Islet precursor cell (in vitro differentiated cells): ENCODE measurements at places on chromosomes 6 and 20.

- DNase-seq: no peak
These were observed 38.6 kb upstream of the CHRNA4 start for GRCh38 chr20:63399596-63400375.

DNA sequence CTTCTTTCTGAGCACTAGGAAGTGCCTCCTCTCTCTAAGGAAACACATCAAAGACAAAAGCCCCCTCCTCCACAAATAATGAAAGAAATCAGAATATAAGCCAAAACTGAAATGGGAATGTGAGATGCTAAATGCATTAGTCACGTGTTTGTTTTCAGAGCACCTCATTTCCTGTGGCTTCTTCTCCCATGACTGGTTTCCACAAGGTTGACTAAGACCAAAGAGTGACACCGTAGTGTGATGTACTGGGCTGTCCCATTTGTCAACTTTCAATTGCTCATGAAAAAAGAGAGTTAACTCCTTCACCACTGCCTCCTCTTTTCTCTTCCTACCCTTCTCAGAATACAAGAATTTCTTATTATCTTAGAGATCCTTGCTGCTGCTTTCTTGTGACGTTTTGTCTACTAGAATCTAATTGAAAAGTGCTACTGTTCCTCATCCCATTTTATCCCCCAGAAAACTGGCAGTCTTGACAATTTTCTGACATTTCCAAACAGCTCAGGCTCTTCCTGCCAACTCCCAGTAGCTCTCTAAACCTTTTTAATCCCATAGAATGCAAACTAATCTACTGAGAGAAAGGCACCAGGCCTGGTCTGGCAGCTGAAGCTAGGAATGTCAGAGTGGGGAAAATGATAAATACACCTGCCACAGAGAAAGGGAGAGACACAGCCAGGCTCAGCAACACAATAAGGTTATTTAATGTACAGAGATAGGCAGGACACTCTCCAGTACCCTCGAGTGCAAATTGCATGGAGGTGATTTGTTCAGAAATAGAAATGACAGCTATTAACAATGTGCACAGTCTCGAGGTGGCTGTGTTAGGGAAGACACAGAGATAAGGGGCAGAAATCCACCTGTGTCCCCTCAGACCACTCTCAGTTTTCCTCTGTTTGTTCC lies 671.7 kb upstream of the NRSN1 start:
- no peak for DNase-seq

DNA sequence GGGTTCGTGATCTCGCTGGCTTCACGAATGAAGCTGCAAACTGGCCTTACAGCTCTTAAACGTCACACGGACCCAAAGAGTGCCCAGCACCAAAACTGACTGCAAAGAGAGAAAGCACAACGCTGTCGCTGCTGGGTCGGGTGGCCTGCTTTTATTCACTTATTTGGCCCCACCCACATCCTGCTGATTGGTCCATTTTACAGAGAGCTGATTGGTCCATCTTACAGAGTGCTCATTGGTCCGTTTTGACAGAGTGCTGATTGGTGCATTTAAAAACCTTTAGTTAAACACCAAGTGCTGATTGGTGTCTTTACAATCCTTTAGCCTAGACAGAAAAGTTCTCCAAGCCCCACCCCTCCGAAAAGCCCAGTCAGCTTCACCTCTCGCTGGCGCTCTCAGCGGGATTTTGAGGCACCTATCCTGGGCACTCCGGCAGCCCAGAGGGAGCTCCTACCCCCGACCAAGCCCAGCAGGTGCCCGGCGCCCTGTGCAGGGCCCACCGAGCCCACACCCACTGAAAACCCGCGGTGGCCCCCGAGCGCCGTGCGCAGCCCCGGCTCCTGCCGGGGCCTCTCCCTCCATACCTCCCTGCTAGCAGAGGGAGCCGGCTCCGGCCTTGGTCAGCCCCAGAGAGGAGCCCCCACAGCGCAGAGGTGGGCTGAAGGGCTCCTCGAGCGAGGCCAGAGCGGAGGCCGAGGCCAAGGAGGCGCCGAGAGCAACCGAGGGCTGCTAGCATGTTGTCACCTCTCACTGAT lies 40.0 kb upstream of the SMAP1 start:
- DNase-seq: no peak

DNA sequence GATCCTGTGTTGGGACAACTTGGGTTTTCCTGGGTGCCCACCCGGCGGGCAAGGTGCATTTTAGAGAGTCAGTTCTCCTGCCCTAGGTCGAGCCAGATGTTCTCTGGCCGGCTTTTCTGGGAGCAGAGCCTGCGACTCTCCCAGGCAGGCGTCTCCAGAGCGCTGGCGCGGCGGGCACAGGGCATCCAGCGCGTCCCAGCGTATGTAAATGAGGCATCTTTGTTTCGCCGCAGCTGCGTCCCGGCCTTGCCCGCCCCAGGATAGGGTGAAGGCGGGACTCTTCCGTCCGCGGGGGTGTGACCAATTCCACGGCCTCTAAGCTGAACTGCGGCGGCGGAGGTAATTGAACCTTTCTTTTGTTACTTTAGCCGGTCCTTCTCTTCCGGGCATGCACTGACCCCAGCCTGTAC lies 9.1 kb downstream of the GRIK2 start:
- DNase-seq: peak; percentile 75

GRCh38 chr20:37131486-37131885 lies 35.7 kb upstream of the RBL1 start:
- no peak for DNase-seq

- DNase-seq: no peak
These were observed 56.3 kb upstream of the EYA4 start for GRCh38 chr6:133184798-133185372.

DNA sequence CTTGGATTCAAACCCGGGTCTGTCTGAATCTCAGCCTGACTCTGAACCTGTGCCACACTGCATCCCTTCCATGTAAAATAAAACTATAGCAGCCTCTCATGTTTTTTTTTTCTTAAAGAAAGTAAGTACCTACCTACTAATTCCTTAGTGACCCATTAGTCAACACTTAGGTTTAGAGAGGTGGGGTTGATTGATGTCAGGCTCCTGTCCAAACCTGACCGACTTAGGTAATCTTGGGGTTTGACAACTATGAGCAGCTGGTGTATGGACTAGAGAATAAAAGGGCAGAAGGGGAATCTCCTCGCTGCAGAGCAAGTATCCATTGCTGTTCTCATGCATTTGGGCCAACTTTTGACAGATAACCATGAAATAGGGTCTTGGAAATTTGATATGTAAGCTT lies 6.5 kb downstream of the NKAIN2 start:
- DNase-seq: no peak

GRCh38 chr6:64712606-64713005 lies 994.4 kb downstream of the EYS start:
- no peak for DNase-seq

GRCh38 chr20:35454881-35455609 lies at the start of gene CEP250:
Gene CEP250 (plus strand): TSS chr20:35455598. CDS start chr20:35462368, 6,770 bp downstream.
- peak; percentile 99 for DNase-seq

DNA sequence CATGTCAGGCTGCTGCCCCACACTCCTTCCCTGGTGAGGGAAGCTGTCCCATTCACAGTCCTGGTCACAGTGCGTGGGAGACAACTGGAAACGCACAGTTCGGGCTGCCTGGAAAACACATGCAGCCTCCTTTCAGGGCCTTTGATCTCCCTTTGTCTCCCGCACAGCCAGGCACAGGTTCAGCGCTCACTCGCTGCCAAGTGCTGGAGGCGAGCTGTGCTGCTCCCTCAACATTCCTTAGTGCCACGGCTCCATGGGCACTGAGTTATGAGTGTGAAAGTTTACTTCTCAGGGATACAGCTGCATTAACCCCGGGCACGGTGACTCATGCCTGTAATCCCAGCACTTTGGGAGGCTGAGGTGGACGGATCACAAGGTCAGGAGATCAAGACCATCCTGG lies 9.1 kb downstream of the YTHDF1 start:
- peak; percentile 52 for DNase-seq

- DNase-seq: no peak
These were observed 17.2 kb downstream of the COL19A1 start for GRCh38 chr6:69883551-69883950.

GRCh38 chr6:36851149-36851614 lies 11.9 kb upstream of the CPNE5 start:
- peak; percentile 74 for DNase-seq

GRCh38 chr6:100617633-100618350 lies 153.1 kb upstream of the SIM1 start:
- no peak for DNase-seq

DNA sequence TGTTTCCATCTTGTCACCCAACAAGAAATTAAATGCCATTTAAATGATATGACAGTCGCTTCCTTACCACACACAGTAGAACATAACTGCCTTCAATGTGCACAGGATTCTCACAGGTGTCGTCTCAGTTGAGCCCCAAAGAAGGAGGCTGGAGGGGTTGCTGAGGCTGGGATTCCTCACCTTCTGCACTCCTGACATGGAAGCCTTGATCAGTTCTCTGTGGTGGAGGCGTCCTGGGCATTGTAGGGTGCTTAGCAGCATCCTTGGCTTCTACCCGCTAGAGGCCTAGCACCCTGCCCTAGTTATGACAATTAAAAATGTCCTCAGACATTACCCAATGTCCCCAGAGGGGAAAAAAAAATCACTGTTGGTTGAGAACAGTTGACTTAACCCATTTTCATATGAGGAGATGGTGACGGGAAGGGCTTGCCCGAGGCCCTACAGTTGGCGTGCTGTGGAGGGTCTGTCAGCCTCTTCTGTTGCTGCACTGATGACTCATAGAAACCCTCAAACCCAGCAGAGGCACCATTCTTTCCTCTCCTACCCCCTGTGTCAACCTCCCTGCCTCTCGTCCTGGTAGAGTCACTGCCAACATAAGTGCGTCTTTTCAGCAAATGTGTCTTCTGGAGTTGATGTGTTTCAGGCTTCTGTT lies 19.3 kb upstream of the ZNF831 start:
- peak; percentile 18 for DNase-seq

DNA sequence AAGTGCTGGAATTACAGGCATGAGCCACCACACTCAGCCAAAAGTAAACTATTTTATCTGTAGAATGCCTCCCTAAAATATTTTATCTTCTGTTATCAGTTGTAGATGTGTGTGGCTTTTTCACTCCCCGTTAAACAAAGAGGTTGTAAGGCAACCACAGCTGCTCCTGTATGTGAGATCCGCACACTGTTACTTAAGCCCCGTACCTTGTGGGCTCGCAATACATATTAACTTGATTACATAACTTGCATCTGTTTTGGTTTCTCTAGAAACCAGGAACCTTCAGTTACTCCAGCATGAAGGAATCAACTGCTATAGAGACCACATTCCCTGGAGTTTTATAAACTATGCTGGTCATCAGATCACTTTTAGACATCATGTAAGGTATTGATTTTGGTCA lies 420.1 kb upstream of the SLC35B3 start:
- no peak for DNase-seq

DNA sequence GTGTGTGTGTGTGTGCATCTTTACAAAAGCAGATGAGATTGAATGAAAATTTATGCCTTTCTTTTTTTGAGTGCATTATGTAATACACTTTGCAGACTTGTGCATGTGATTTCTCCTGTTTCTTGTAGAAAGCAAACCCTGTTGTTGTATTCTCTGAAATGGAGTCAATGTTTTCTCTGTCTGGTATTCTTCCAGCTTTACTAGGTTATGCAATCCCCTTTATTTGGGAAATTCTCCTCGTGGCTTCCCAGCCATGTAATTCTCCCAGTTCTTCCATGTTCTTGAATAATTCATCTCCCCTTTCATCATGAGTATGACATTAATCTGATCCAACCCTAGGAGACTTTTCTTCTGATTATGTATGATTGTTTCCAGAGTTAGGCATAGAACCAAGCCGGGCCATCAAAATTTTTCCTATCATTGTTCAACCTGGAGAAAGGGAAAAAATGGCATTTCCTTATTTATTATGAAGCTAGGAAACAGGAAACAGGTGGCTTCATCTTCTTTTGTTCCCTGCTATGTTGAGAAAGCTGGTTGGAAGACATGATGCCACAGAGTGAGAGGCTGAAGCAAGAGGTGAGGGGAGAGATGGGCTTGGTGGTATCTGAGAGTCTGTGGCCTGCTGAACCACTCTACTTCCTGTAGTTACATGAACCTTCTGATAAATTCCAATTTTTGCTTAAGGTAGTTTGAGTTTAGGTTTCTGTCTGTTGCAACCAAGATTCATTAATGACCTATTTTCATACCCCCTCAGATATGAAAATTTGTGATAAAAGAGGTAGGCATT lies 68.8 kb downstream of the PRL start:
- DNase-seq: no peak

GRCh38 chr6:142561511-142562265 lies 259.9 kb downstream of the ADGRG6 start:
- DNase-seq: no peak

DNA sequence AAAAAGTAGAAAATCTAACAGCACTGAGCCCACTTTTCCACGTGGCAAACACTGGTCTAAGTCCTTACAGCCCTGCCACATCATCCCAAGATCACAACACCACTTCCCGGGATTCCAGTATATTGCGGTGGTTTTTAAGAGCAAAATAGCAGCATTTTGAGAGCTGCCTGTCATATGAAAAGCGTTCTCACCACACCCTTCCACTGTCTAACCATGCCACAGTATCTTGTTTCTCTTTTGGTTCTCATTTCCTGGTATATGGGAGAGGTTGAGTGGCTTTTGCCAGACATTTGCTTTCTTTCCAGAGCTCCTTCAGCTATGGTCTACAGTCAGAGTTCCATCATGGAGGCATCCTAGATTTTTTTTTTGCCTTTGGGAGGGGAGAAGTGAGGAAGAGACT lies 243.0 kb downstream of the TSHZ2 start:
- DNase-seq: no peak

GRCh38 chr6:3766214-3766613 lies 14.7 kb upstream of the PXDC1 start:
- DNase-seq: no peak

DNA sequence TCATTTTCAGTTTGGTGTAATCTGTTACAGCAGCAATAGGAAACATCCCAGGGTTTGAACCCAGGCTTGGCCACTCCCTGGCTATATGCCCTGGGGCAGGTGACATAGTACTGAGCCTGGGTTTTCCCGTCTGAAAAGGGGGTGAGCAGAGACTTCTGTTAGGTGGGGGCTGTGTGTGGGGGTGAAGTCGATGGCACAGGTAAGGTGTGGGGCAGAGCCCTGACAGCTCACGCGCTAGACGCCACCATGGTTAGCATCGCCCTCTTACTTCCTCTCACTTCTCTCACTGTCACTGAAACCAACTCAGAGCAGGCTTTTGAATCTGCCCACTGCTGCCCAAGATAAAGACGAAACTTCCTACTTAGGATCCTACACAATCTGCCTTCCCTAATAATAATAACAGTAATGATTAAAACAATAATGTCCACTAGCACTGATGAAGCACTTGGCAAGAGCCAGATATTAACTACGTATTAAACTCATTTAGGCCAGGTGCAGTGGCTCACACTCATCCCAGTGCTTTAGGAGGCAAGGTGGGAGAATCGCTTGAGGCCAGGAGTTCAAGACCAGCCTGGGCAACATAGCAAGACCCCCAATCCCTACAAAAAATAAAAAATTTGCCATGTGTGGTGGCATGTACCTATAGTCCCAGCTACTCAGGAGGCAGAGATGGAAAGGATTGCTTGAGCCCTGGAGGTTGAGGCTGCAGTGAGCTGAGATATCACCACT lies 117.9 kb upstream of the PTPN1 start:
- no peak for DNase-seq

DNA sequence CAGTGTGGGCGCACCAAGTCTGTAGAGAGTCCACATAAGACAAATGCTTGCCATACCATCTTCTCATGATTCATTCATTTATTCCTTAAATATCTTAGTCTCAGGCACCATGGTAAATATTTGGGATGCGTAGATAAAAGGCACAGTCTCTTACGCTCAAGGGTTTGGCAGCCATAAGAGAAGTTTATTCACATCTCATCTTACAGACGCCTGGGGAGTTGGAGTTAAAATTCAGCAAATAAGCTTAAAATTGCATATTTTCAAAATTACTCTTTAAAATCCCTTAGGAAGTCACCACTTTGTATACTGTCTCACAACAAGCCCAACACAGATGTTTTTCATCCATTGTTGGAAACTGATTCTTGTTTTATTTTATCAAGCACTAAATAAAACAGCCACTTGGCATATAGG lies 363.3 kb downstream of the KIF16B start:
- DNase-seq: no peak
